ENCODE measurements at places on chromosomes 2 and 18.
A peak's percentile ranks its signal among the peaks of the same experiment; 100 is the strongest.

DNA sequence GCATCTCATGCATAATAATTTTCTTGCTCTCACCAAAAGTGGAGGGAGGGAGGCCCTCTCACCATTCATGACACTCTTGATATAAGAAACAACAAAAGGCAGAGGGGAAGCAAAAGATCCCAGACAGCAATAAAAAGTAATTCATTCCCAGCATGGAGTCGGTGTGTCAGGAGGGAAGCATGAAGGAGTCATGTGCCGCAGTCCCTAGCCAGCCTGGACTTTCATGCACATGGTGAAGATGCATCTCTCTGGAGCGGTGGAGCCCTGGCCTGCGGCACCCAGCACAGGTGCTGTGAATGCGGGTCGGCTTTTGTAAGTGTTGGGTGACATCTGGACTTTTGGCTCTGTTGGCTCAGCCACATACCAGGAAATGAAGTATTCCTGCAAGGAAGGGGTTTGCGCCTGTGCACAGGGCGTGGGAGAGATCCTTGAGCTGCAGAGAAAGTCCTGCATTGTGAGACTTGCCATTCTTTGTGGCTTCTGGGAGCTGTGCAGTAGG lies 119.4 kb downstream of the COPS8 start:
- no peak for DNase-seq

DNA sequence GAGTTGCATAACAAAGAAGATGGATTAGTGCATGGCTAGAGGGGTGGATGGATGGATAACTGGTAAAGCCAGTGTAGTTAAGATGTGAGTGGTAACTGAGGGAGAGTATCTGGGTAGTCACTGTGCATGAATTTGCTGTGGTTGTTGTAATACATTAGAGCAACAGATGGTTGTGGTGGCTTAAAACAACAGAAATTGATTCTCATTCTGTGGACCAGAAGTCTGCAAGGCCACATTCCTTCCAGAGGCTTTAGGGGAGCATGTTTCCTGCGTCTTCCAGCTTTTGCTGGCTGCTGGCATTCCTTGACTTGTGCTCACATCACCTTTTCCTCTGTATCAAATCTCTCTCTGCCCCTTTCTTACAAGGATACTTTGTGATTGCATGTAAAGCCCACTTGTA lies 155.4 kb downstream of the ASB1 start:
- DNase-seq = no peak

GRCh38 chr2:38978296-38978903 lies 88.7 kb downstream of the ARHGEF33 start:
- no peak for DNase-seq

- DNase-seq = peak; percentile 12
Observed at GRCh38 chr2:120287183-120288015, 34.7 kb downstream of the RALB start.

DNA sequence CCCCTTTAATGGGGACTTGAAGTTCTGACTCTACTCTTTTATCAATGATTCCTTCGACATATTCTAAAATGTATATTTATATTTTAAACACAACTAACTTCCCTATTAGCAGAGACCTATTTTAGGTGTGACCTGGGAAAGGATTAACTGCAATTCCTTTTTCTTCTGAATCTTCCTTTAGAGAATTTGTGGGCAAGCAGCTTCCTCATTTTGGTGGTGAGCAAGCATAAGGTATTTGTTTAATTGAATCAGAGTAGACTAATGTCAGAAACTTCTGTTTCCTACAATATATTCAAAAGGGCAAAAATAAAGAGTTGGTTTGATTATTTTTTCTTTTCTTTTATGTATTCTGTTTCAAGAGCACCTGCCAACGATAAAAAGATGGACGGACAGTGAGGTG lies 237.0 kb downstream of the IKZF2 start:
- DNase-seq = no peak

- no peak for DNase-seq
Observed at GRCh38 chr18:54630963-54631362, 39.9 kb downstream of the DYNAP start.

DNA sequence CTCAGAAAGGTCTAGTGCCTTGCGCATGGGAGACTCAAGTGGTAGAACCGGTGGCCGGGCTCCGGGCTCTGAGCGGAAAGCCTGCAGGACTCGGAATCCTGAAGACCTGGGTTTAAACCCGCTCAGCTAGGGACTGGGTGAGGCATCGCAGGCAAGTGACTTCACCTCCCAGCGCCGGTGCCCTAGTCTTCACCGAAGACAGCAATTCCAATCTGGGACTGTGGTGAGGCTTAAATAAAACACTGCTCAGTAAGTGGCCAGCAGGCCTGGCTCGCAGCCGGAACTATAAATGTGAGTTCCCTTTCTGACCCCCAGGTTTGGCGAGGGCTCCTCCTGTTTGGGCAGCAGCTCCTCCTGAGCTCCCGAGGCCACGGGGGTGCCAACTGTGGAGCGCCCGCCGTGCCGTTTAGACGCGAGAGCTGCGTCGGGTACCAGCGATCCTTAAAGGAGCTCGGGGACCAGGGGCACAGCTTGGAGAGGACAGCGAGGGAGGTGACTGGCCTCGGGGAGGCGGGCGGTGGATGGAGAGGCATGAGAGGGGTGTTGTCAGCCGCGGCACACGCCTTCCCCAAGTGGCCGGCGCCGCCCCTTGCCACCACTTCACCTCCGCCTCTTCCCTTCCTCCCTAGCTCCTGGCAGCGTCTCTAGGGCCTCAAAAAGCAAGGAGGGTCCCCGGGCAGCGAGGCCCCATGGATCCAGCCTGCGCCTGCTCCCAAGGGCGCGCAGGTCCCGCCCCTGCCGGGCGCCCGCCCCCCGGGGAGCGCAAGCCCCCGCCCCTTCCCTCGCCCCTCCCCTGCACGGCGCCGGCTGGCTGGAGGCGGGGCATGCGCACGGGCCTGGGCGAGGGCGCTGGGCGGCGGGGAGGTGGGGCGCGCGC lies 757 bp upstream of the MTCL1 start:
- DNase-seq = peak; percentile 85

DNA sequence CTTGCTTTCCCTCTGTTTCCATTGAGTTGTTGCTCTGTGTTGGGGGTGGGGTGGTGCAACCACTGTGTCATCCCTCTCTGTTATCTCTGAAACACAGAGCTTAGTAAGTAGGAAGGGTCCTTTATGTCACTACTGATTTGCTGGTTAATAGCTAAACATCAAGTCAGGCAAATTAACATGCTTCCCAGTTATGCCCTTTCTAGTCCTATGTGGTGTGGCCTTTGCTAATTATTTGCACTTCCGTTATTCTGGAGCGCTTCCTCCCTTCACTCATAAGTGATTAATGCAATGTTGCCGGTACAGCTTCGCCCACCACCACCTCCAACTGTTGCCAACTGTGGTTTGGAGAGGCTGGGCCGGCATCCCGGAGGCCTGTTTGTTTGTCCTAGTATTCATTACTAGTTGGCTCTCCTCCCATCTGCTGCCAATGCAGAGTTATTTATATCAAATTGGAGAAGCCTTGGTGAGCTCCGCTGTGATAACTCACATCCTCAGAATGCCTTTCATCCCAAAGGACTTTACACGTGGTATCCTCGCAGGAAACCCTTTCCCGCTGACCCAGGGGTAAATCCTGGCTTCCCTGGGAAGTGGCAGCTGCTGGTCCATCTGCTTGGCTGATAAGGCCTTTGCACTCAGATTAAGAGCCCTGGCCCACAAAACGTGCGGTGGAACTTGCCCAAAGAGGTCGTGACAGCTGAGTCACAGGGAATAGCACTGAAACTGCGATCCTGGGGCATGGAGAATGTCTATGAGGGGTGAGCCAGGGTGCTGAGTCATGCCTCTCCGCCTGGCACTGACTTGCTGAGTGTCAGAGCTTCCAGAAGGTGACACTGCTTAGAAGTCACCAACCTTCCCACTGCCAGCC lies 72.0 kb upstream of the ZCCHC2 start:
- no peak for DNase-seq

DNA sequence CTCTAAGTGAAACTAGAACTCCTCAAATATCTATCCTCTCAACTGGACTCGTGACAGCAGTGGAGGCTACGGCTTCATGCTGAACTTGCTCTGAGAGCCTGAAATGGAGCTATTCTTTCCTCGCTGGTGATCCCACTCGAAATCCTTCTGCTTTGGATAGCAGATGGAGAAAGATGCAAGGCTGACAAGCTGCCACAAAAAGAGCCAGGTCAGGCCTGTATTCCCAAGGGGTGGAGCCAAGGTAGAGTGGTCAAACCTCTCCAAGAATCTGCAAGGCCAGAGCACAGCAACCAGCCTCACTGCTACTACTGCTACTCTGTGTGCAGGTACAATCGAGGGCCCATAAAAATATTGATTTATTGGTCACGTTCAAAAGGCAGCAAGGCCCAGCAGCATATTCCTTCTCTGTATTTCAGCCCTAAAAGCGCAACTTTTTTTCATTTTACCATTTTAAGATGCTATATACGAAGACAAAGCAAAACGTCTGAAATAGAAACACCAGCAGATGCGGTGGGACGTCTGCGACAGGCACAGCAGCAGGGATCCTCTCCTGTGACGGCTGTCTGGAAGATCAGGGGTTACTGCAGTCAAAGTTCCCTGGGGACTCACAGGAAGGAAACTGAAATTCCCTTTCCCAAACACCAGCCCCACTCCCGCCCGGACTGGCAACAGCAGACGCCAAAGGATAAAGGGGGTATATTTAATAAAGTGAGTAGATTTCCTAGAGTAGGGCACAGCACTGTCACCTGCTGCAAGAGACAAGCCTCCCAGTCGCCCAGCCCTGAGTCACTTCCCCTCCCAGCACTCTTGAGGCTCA lies 2.4 kb downstream of the SPRED2 start:
- no peak for DNase-seq

GRCh38 chr18:27921904-27922751 lies 254.8 kb downstream of the CDH2 start:
- no peak for DNase-seq

DNA sequence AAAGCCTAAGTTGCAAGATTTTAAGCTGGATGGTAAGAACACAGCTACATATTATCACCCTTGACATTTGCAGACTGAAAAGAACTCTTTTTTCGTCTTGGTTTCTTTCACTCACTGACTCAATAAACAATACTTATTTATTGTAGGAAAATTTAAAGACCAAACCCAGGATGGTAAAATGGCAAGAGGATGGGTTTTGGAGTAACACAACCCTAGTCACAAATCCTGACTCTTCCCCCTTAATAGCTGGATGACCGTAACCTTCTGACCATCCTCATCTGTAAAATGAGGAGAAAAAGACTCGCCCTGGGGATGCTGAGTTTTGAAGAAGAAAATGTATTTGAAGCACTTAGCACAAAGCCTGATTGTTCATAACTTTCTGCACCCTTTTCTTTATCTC lies 48.3 kb downstream of the ZC3H15 start:
- DNase-seq = no peak

- no peak for DNase-seq
Observed at GRCh38 chr2:1472350-1472749, 59.1 kb downstream of the TPO start.

- no peak for DNase-seq
Observed at GRCh38 chr2:35794796-35795450, 560.7 kb upstream of the CRIM1 start.

DNA sequence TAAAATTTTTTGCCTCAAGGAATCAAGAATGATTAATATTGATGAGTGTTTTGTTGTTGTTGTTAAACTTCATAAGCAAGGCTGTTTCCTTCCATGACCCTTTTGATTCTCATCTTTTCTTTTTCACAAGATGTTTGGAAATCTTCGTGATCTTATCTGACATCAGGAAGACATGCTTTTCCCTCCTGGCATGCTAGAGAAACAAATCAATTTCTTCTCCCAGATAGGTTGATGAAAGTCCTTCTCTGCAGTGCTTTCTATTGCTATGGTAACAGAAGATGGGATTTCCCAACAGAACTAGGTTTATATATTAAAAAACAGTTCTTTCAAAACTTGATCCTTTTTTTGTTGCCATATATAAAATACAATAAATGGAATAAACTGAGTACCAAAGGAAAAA lies 85.2 kb downstream of the EML6 start:
- DNase-seq = no peak

- no peak for DNase-seq
Observed at GRCh38 chr2:233803292-233803911, 25.3 kb downstream of the MROH2A start.

- DNase-seq = no peak
Observed at GRCh38 chr2:2331881-2332280, 806 bp upstream of the MYT1L start.

DNA sequence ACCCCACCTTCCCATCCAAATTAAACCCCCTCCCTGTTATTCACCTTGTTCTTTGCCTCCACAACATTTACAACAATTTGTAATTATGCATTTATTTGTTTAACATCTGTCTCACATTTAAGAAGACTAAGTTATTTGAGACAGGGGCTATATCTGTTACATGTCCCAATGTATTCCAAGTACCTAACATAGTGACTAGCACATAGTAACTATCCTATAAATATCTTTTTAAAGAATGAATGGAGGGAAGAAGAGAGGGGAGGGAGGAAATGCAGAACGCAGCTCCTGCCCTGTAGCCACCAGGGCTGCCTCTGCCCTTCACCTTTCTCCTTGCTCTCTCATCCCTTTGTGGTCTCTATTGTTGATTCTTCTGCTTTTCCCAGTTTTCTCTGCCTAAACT lies 40.6 kb downstream of the HDHD2 start:
- DNase-seq = no peak

- DNase-seq = no peak
Observed at GRCh38 chr18:52861558-52861957, 521.6 kb downstream of the DCC start.

GRCh38 chr2:31318361-31319336 lies 84.7 kb downstream of the EHD3 start:
- no peak for DNase-seq

GRCh38 chr2:196592911-196593881 lies 46.3 kb upstream of the CCDC150 start:
- no peak for DNase-seq

DNA sequence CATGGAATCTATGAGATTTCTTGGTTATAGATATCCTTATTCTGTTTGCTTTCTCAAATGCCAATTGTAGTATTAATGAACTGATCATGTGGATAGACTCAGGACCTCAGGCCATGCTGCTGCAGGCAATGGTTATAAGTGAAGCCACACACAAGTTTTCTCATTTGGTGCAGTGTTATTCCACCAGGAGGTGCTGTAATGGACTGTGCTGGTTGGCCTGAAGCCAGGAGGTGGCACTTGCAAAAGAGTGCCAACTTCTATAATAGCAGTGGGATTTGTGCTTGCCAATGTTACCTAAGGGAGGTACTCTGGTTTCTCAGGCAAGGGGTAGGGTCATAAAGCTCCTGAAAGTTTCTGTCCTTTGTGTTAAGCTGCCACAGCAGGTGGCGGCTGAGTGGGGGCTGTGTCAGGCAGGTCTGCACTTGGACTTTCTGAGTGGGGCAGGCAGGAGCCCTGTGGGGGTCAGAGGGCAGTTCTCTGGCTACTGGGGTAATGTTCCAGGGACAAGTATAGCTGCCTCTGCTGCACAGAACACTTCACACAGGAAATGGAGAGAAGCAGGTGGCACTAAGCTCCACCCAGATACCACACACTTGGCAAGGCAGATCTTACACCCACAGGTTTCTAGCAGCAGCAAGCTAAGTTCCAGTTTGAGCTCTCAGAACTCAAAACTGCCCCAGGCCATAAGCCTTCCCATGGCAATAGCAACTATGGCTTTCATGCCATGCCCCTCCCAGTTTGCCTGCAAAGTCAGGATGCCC lies 352.6 kb upstream of the CWC22 start:
- DNase-seq = no peak
